GOT3 (cell line): ENCODE measurements at places on chromosomes 16 and 17.

DNA sequence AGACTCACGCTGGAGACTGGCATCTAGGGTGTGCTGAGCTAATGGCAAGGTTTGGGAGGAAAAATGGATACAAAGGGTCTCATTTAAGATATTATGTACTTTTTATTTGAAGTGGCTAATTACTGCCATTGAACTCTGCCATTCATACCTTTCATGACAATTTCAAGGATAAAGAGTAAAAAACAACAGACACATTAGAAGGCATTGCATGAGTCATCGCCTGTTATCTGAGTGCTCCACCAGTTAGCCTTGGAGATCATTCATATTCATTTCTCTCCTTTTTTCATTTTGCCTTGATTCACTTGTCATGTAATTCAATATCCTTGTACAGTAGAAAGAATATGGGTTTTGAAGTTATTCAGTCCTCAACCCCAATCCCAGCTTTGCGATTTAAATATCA, 109.5 kb downstream of the CDH8 start:
- no peak for DNase-seq

GRCh38 chr17:76275382-76276068, 10.4 kb downstream of the UBALD2 start:
- DNase-seq: no peak

GRCh38 chr17:76697702-76698465, 12.9 kb downstream of the MXRA7 start:
- DNase-seq: no peak

DNA sequence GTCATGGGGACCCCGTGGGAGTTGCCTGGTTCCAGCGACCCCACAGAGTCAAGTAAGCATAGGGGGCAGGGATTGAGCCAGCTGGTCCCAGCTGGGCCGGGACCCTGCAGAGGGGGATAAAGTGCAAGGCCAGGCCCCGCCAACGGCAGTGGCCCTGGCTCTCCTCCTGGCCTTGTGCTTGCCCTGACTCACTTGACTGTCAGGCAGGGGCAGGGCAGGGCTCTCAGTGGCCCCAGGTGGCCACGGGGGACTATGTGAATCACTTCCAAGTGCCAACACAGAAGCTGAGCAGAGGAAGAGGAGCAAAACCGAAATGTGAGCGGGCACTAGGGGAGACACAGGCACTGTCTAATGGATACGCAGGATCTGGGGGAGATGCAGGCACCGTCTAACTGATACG, 21.6 kb upstream of the NCBP3 start:
- DNase-seq: no peak

GRCh38 chr16:81616321-81617020, 162.6 kb upstream of the PLCG2 start:
- no peak for DNase-seq

DNA sequence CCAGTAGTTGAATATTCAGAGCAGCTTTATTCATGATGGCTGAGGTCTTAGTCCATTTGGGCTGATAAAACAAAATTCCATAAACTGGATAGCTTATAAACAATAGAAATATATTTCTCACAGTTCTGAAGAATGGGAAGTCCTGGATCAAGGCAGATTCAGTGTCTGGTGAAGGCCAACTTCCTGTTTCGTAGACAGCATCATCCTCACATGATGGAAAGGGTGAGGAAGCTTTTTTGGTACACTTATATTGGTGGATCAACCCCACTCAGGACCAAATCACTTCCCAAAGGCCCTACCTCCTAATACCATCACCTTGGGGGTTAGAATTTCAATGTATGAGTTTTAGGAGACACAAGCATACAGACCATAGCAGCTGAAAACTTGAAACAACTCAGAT, 224.2 kb downstream of the CYB561 start:
- no peak for DNase-seq

DNA sequence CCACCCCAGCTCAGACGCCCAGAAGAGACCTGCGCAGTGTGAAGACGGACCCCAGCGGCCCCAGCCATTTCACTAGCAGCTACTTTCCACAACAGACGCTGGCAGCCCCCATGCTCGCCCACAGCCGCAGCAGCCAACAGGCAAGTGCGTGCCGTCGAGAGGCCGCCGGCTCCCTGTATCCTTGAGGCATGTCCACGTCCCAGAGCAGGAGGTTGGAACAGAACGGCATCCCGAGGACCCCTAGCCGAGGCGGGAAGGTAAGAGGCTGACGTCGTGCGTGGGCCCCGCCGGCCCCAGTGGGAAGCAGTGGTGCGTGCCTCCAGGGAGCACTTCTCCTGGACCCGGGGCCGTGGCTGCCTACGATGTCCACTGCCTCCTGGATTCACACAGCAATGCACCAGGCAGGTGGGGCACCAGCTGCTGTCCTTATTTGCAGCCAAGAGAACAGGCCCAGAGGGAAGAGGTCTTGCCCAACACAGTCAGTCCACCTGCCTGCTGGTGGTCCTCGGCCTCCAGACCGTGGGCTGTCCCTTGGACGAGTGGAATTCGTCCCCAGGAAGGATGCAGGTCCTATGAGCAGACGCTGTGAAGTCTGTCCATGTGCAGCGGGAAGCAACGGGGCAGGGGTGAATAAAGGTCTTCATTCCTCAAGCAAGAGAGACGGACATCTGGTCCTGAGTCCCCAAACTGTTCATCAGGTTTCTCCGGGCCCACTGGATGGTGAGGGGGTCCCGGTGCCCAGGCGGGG, 38.5 kb downstream of the SLC7A5 start:
- no peak for DNase-seq

- no peak for DNase-seq
Observed at GRCh38 chr17:65362826-65363225, 198.6 kb downstream of the AXIN2 start.
